H9 (cell line): ENCODE measurements at places on chromosomes 1 and 21.

- DNase-seq, result no peak
These were observed 95.2 kb upstream of the NCAM2 start for GRCh38 chr21:20902998-20903397.

GRCh38 chr1:225534135-225534534 is 106.3 kb upstream of the LBR start:
- no peak for DNase-seq

DNA sequence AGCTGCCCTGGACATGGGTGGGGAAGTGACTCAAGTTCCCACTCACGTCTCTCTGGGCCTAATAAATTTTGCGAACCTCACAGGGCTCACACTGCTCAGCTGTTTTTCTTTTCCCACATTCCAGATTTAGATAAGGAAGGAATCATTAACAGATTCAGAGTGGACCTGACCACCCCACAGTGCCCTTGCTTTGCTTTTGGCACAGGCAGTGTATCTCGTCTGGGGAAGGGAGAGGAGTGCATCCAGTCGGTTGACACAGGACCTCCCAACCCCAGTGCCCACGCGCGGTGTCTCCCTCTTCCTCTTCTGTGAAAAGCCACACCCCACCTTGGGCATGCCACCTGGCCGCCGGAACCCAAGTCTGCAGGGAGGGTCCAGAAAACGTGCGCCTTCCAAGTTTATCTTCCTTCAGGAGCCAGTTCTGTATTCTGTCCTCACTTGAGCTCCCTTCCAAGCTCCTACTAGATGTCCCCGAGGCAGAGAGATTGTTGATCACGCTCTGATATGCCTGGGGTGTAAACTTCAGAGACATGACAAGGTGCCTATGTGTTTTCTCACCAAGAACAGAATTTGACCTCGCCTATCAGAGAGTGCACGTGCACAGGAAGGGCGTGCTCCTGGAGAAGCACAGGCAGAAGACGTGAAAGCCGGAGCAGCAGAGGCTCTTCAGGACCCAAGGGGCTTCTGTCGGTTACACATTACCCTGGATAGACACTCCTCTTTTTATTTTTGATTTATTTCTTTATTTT is 9.5 kb upstream of the SLC2A5 start:
- no peak for DNase-seq

- DNase-seq, result no peak
These were observed 405 bp upstream of the RAB29 start for GRCh38 chr1:205775717-205776056.

GRCh38 chr1:227788271-227789083 is 27.0 kb upstream of the PRSS38 start:
- DNase-seq, result peak; percentile 96

DNA sequence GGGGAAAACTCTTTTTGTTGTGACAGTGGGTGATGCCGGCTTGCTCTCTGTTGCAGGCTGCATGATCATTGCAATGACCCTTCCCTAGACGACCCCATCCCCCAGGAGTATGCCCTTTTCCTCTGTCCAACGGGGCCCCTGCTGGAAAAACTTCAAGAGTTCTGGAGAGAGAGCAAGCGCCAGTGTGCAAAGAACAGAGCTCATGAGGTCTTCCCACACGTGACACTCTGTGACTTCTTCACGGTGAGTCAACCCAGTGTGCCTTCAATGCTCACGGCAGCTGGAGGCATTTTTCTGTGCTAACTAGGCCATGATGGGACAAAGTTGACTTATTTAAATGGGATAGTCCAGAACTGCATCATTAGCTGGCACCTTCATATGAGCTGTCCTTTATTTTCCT is 5.7 kb downstream of the UBASH3A start:
- DNase-seq, result no peak

- DNase-seq, result no peak
These were observed 26.2 kb upstream of the MAP3K7CL start for GRCh38 chr21:29104239-29104708.

GRCh38 chr1:168824418-168825065 is 95.5 kb upstream of the DPT start:
- DNase-seq, result no peak

DNA sequence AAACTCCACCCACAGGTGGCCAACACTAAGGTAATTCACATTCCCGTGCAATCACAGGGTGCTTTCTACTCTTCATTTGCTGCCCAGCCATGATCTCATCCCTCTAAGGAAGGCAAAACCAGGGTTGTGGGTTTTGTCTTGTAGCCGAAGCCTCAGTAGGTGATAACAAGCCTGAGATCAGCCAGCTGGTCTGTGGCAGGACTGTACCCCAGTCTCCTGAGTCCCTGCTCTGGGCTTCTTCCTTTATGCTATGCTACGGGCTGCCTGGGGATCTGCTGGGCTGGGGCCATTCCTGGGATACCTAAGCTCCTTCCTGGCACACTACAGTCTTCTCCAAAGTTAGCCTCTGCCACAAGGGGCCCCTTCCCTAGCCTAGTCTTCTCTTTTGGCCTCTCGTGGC is 9.8 kb downstream of the PPFIA4 start:
- peak; percentile 38 for DNase-seq

DNA sequence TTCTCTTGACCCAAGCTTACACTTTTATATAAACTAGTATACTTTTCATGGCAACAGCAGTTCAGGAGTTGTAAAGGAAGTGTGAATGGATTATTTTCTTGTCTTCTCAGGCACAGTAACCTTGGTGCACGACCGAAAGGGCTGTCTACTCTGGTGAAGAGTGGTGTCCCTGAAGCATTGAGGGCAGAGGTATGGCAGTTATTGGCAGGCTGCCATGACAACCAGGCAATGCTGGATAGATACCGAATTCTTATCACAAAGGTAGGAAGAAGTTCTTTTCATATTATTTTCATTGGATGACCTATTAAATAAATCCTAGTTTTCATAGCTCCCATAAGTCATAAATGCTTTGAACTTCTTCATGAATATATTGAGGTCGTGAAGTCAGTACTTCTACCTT is 53.9 kb upstream of the GPR52 start:
- DNase-seq, result no peak
